ENCODE measurements at places on chromosomes 7 and 10.

GRCh38 chr7:70432567-70433001 is 699.4 kb upstream of the GALNT17 start:
- no peak for DNase-seq

- DNase-seq, result no peak
These were observed 157.0 kb upstream of the AGR3 start for GRCh38 chr7:17038783-17039170.

GRCh38 chr7:128705891-128706333 is 33.2 kb upstream of the CALU start:
- no peak for DNase-seq

- no peak for DNase-seq
These were observed 43.2 kb downstream of the SRRM3 start for GRCh38 chr7:76244781-76245391.

GRCh38 chr10:117441812-117442443 is 66.7 kb upstream of the PDZD8 start:
- peak; percentile 82 for DNase-seq

- no peak for DNase-seq
These were observed 1331.6 kb upstream of the SORCS1 start for GRCh38 chr10:108496106-108496505.

DNA sequence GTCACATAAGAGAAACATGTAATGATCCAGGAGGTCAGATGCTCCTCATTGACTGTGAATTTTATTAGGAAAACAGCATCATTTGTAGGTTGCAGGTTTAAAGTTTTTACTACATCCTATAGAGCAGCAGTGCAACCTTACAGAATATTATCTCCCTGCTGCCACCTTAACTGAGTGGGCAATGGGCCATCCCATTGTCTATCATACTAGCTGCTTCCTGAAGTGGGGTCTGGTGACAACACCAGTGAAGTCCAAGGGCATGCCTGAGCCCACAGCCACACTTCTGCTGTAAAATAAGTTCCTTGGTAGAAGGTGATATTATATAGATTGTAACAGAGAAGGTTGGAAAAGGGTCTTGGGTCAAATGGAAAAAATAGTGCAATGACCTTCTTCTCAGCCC is 4.0 kb upstream of the RAB18 start:
- no peak for DNase-seq

- DNase-seq, result no peak
These were observed 108.8 kb upstream of the FEZF1 start for GRCh38 chr7:122413339-122413738.

GRCh38 chr10:15853800-15854199 is 6.5 kb downstream of the MINDY3 start:
- no peak for DNase-seq

DNA sequence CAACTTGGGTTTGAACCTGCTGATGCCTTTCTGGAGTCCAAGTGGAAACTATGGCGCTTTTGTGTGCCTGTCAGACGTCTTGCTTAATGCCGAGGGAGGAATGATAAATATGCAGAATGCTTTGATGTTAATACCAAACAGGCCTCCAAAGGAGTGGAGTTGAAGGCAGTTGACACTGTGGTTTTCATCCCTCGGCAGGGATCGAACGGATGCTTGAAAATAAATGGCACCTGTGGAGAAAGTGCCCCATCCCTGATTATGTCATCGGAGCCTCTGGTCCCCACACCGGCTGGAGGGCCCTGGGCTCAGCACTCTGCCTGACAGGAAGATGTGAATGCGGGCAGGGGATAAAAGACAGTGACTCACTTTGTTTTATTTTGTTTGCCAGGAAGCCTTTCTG is 148.7 kb upstream of the GPR26 start:
- DNase-seq, result no peak

- no peak for DNase-seq
These were observed 9.5 kb upstream of the FRA10AC1 start for GRCh38 chr10:93711891-93712290.

DNA sequence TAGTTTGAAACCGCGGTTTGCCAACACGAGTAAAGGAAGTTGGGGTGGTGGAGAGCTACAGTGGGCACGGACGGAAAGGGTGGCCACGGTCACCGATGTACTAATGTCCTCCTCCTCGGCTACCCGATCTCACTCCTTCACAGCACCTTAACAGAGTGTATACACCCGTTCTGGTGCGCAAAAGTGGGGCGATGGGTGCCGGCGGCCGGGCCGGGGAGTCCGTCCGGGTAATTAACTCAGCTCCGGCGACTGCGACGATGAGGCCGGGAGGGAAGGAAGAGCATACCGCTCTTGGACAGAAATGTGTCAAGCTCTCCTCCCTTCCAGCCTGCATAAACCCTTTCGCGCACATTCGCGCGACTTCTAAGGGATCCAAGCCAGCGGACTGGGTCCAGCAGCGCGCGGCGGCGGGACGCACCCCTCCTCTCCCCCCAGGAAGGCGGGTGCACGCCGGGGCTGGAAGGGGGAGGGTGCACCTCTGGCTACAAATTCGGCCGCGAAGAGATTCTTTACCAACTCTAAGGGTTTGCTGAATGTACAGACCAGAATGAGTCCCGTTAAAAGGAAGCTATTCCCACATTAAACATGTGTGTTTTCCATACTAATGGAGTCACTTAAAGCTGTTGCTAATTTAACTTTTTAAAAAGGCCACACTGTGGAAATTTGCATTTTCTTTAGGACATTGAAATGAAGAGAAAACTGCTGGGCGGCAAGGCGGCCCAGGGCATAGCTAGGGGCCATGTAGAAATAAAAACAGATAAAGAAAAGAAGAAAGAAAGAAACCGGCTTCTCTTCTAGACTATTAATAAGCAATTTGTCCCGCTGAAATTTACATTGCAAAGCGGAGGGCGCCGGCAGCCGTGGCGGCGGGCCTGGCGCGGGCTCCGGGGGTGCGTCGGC is 6.6 kb upstream of the EBF3 start:
- DNase-seq, result no peak

DNA sequence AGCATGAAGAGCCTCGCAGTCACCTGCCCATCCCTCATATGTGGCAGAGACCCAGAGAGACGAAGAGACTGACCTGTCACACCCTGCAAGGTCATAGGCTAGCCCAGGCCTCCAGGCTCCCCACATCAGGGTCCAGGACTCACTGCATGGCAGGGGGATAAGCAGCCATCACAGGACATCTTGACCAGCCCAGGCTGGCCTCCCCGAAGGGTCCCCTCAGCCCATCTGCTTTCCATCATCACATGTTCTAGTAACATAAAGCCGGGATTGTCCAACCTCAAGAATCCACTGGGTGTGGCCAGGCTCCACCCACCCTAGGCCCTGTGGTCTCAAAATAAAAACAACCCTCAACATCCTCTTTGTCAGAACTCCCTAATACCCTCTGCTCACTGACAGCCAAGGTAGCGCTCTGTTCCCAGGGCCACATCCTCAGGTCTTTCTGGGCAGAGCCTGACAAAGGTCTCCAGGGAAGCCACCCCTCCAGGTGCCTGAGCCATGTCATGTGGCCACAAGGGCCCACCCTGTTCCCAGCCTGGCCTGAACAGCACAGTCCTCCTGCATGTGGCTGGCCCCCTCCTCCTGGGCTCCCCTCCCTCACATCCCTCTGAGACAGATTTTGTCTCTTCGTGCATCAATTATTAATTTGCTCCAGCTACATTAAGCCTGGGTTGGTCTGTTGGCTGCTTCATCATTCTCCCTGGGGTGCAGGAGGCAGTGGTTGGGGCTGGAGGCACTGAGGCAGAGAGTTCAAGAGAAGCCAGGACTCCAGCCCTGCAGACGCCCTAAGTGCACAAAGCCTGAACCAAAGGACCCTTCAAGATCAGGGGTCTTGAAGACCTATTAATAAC is 131.8 kb upstream of the UNC5B start:
- no peak for DNase-seq

DNA sequence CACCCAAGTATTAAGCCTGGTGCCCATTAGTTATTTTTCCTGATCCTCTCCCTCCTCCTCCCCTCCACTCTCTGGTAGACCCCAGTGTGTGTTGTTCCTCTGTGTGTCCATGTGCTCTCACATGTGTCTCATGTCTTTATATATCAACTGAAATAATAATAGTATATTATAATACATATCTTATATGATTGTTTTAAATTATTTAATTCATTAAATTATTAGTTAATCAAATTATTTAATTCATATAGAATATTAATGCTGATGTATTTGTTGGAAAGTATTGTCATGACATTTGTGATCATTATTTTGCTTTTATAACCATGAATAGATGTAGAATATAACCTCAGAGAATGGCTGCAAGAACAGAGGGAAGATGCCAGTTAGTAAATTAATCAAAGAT is 647.5 kb downstream of the SORCS3 start:
- DNase-seq, result no peak

- no peak for DNase-seq
These were observed 69.0 kb downstream of the TACC2 start for GRCh38 chr10:122057841-122058413.

DNA sequence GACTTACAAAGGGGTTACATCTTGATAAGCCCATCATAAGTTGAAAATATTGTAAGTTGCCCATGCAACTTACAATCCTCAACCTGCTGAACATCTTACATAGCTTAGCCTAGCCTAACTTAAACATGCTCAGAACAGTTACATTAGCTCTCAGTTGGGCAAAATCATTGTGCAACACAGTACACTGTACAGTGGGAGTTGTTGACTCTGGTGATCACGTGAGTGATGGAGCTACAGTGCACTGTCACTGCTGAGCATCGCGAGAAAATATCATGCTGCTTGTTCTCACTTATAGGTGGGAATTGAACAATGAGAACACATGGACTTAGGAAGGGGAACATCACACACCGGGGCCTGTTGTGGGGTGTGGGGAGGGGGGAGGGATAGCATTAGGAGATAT is 214.9 kb upstream of the ZMIZ1 start:
- no peak for DNase-seq

- no peak for DNase-seq
These were observed 1.1 kb upstream of the GNAI1 start for GRCh38 chr7:80133361-80134114.

DNA sequence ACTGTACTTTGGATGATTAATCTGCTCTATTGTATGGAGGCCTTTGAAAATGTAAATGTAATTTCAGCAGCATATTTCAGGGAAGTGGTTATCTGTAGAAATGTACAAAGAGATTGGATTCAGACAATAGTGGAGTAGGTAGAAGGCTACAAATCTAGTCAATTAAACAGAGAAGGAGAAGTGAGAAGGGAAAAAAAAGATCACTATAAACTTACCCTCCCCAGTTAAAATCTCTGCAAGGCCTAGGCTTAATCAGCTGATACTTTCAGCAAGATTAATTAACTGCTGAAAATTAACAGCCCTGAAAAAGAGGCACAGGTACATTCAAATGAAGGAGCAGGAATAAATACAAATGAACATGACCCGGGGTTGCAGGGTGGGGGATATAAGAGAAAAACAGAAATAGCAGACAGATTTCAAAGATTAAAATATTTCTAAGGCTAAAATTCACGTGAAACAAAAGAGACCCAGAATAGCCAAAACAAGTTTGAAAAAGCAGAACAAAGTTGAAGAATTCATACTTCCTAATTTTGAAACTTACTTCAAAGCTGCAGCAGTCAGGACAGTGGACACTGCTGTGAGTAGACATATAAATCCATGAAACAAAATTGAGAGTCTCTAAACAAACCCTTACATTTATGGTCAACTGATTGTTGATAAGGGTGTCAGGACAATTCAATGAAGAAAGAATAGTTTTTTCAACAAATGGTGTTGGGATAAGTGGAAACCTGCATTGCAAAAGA is 96.0 kb downstream of the NRCAM start:
- DNase-seq, result no peak
